ENCODE measurements at places on chromosomes 6 and 20.

- no peak for DNase-seq
Observed at GRCh38 chr6:101232961-101233360, 160.5 kb upstream of the GRIK2 start.

DNA sequence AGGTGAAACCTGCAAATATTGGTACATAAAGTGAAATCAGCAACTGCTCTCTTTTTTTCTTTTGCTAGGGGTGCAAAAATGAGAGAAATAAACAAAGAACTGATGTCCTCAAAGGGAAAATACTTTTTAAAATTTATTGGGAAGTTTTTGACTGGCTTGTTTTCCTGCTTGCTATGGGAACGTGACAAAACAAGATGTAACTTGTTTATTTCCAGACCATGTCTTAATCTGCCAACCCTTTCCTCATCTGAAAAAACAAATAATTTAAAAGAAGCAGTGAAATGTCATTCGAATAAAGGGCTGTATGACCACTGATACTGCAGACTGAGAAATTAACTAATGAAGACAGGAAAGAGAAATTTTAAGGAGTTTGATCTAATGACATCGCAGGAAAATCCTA, 221.9 kb downstream of the CBLN4 start:
- no peak for DNase-seq

DNA sequence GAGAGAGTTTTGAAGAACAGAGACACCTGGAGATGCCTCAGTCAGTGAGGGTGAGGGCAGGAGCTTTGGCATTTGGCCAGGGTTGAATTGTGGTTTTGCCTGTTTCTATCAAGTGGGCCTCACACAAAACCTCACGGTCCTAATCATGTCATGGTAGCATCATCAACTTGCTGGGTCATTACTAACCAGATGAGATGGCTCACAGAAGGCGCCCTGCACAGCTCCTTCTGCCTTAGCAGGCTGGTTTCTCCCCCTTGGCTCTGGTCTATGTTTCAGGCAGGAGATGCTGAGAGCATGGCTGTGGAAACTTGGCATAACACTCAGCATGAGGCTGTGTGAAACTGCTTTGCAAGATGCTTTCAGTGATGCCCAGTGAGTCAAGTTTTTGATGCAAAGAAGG, 99.3 kb downstream of the LRRC1 start:
- no peak for DNase-seq

GRCh38 chr20:6868861-6869260, 101.4 kb downstream of the BMP2 start:
- DNase-seq: no peak

- peak; percentile 61 for DNase-seq
Observed at GRCh38 chr6:149079911-149080491, 237.5 kb upstream of the TAB2 start.

- DNase-seq: no peak
Observed at GRCh38 chr20:43293068-43293786, 103.5 kb upstream of the PTPRT start.

- DNase-seq: peak; percentile 72
Observed at GRCh38 chr6:14671261-14671681, 553.7 kb downstream of the CD83 start.

DNA sequence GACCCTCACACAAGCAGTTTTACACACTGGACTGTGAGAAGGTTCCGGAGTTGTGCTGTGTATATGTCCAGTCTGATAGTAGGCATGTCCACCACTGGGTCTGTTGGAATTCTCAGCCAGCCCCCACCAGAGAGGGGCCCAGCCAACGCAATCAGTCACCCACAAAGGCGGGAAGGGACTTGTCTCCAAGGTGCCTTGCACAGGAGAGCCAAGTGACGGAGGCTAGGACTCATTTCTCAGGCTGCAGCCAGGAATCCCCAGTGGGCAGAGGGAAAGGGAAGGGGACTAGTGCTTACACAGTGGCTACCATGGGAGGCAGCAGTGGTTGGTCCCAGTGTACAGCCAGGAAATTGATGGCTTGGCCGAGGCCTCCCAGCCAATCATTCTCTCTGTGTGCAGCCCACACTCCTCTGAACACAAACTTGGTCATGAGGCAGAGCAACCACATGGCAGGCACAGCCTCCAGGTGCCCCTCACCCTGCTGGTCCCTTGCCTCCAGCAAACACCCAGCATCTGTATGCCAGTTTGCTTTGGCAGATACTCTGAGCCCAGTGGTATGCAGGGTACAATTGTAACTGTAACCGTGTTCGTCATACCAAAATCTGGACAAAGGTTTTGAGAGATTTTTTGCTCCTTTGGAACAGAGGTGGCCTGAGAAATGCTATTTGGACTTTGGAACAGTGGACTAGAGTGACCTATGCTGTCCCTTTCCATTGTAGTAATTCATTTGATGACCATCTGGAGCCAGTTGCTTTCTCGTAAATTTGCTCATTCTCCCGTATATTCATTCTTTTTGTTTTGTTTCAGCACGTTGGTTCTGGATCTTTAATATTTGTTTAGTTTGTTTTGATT, 72.9 kb upstream of the MYL9 start:
- DNase-seq: no peak

DNA sequence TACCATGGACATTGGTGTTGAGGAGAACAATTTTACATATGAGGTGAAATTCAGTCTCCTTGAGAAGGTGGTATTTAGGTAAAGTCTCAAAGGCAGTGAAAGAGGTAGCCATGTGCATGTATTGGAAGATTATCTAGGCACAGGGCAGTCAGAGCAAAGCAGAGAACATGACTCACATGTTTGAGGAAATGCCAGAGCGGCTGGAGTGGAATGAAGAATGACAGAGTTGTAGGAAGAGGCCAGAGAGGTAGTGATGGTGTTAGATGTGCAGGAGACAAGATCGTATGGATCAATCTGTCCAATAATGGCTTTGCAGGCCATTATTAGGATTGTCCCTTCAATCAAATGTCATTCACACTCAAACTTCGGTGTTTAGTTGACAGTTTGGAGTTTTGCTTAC, 449.4 kb upstream of the PTCHD4 start:
- DNase-seq: no peak

DNA sequence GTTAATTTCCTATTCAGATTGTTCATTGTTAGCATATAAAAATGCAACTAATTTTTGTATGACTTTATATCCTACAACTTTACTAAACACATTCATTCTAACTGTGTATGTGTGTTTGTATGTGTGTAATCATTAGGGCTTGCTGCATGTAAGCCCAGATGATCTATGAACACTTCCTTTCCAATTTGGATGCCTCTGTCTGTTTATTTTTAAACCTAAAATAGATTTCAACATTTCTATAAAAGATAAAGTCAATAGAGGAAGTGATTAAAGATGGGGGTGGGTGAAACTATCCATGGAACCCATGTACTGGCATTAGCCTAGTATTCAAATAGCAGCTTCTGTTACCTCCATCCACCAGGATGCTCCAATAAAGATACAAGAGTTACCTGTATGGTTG, 15.7 kb upstream of the AKAP12 start:
- peak; percentile 32 for DNase-seq

- no peak for DNase-seq
Observed at GRCh38 chr20:15837563-15837962, 735.7 kb downstream of the KIF16B start.

DNA sequence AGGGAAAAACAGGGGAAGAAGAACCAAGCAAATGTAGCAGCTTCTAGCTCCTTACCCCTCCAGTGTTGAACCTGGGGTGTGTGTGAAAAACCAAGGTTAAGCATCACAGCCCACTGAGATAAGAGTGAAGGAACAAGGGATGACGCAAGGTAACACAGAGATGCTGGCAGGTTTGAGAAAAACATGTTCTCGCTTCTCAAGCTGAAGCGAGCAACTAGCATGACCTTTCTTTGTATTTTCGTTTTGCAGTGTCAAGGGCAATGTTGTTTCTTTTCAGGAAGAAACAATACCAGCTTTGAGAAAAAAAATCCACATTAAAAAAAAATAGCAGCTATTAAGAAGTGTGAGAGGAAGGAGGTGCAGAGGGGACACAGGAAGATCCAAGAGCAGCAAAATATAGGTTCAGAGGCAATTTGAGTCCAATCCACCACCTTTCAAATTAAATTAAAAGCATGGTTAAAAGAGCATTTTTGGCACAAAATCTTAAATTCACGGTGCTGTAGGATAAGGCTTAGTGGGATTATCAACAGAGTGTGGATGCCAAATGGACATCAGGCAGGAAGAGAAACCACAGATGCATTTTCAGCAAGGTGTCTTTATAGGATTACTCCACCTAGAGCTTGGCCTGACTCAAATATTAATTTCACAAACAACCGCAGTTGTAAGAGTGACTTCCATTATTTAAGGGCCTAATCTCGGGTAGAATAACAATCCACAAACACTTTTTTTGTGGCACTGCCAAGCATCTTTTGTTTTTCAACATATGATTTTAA, 70.9 kb downstream of the SYNE1 start:
- DNase-seq: no peak

- DNase-seq: no peak
Observed at GRCh38 chr20:24915892-24916291, 33.2 kb upstream of the CST7 start.

DNA sequence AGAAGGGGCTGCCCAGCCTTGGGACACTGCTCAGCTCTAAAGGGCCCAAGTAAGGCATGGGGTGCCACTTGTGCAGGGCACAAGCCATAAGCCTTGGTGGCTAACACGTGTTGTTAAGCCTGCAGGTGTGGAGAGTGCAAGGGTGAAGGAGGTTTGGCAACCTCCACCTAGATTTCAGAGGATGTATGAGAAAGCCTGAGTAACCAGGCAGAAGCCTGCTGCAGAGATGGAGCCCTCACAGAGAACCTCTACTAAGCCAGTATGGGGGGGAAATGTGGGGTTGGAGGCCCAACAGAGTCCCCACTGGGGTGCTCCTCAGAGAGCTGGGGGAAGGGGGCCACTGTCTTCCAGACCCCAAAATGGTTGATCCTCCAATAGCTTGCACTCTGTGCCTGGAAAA, 32.6 kb downstream of the SERINC1 start:
- no peak for DNase-seq

DNA sequence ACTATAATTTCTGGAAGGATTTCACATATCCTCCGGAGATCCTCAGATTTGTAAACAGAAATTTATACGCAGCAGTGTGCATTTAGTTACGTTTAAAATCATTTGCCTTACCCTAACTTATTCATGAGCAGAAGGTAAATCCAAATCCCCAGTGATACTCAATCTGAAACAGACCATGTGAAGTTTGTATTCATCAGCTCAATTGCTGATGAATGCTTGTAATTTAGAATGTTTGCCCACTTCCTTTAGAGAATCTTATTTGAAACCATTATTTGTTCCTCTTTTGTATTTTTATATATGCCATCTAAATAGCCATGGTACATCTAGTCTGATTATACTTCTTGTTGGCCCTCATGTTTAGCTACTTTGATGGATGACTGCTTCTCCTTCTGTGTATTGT, 15.4 kb downstream of the TAAR1 start:
- DNase-seq: no peak

GRCh38 chr6:53529324-53530036, 15.4 kb downstream of the GCLC start:
- DNase-seq: no peak

Measured in lung (tissue), 17 donors.